ENCODE measurements at places on chromosomes 4 and X.

- DNase-seq: no peak
These were observed 63.4 kb downstream of the CHRDL1 start for GRCh38 chrX:110732266-110732665.

DNA sequence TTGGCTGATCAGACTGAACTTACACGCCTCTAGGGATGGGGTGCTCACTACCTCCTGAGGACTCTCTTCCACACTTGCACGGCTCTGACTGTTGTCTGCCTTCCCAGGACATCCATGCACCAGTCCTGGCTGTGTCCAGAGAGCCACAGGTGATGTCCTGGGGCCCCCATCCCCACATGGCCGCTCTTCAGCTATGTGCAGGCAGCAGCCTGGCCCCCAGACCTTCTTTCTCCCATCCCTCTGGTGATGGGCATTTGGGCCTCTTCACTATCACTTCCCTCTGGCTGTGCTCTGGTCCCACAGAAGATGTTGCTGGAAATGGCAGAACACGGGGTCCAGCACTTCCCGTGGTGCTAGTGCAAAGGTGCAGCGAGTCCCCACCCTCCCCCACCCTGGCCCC is 40.9 kb upstream of the HMX1 start:
- DNase-seq: no peak

DNA sequence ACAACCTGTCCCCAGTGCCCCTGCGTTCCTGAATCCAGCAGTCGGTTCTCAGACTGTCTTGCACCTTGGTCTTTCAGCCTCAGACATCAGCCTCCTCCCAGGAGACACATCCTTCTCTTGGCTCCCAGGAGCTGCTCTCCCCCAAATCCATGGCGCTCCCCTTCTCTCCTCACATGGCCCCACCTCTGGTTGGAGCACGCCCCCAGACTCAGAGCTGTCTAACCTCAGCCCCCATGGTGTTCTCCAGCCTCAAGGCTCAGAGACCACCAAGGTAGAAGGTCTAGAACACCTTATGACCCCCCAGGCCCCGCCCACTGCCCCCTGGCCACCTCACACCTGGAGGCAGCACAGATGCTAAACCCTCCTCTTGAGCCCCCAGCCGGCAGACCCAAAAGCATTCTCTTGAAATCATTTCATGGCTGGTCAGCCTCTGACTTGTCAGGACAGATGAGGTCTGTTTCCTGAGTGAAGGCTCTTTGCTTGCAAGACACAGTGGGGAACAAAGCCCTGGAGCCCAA is 47.9 kb downstream of the ADRA2C start:
- no peak for DNase-seq

GRCh38 chrX:152072236-152072635 is 66.1 kb downstream of the MAGEA10 start:
- DNase-seq: no peak

- DNase-seq: peak; percentile 88
These were observed 96.8 kb downstream of the PDLIM5 start for GRCh38 chr4:94548571-94548970.

DNA sequence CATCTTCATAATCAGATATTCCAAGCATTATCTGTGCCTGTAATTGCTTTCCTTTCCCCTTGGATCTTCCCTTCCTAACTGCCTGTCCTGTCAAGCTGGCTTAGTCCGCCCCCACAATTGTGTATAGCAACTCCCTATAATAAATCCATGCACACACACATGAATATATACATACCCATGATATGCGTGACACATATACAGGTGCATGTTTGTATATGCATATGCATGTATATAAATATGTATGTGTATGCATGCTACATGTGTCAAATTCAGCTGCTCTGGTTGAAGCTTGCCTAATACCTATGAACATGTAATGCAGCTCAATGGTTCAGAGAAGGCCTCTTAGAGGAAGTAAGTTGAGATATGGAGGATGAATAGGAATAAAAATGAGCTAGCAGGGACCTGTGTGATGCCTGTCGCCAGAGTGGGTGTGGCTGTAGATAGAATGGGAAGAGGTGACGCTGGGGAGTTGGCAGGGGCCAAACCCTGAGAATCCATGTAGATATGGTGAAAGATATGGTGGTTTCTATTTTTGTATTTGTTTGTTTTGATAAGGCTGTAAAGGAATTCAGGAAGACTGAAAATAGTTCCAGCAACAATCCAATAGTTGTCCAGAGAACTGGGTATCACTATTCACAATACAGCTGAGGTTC is 595.0 kb upstream of the BOD1L1 start:
- DNase-seq: no peak

- no peak for DNase-seq
These were observed 8.2 kb downstream of the TEX13C start for GRCh38 chrX:125327891-125328290.

GRCh38 chr4:1969928-1970723 is 38.6 kb downstream of the NELFA start:
- DNase-seq: no peak

DNA sequence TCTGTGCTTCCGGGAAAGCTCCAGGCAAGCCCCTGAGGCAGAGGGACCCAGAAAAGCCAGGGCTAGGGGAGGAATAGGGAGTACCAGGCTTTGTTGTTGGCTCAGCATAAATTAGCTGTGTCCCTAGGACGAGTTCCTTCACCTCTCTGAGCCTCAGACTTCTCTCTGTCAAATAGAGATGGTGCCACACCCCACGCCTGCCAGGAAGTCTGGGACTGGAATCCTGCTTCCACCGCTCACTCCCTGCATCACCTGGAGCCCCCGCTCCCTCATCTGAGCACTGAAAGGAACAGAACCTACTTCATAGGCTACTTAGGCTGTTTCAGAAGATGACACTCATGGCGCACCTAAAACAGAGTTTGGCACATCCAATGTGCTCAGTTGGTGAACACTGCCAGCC is 8.1 kb upstream of the JAKMIP1 start:
- DNase-seq: no peak

DNA sequence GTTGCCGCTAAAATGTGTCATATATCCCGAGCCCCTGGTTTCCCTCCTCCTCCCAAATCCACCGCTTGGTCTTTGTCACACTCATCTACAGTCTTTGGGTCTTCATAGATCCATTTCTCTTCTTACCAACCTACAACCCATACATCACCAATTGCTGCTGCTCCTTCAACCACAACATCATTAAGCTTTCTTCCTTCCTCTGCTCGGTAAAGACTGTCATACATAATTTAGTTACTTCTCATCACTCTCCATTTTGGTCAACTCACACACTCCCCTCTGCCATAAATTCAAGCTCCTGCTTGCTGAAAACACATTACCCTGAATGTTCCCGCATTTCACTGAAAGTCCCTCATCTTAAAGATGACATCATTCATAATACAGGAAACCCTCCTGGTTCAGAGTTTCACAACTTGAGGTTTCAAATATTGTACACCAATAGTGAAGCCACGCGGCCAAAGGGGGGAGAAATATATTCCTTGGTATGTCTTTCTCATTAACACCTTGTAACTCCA is 1.7 kb upstream of the DCTD start:
- no peak for DNase-seq

DNA sequence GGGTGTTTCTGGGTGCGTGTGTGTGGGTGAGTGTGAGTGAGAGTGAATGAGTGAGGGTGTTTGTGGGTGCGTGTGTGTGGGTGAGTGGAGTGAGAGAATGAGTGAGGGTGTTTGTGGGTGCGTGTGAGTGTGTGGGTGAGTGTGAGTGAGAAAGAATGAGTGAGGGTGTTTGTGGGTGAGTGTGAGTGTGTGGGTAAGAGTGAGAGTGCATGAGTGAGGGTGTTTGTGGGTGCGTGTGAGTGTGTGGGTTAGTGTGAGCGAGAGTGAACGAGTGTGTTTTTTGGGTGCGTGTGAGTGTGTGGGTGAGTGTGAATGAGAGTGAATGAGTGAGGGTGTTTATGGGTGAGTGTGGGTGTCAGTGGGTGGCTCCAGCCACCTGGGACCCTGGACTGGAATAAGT is 1676.1 kb upstream of the TENM3 start:
- no peak for DNase-seq

DNA sequence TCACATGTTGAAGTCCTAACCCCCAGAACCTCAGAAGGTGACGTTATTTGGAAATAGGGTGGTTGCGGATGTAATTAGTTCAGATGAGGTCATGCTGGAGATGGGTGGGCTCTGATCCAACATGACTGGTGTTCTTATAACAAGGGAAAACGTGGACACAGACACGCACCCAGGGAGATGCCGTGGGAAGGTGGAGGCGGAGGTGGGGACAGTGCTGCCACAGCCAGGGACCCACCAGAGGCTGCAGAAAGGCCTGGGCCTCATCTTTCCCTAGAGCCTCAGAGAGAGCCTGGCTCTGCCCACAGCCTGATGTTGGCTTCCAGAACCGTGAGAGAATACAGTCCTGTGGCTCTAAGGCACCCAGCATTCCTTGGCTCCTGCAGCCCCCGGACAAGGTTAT is 7.9 kb upstream of the HMX1 start:
- no peak for DNase-seq

DNA sequence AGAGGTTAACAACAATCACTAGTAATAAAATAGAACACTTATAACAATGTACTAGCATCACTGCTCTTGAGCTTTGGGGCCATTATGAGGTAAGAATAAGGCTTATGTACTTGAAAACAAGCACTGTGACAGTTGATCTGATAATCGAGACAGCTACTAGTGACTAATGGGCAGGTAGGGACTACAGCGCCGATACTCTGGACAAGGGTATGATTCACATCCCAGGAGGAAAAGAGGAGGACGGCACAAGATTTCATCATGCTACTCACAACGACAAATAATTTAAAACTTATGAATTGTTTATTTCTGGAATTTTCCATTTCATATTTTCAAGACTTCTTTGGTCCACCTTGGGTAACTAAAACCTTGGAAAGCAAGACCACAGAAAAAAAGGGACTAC is 62.3 kb downstream of the FAM184B start:
- no peak for DNase-seq

GRCh38 chr4:133151341-133151690 is 2.2 kb downstream of the PCDH10 start:
- DNase-seq: no peak

- no peak for DNase-seq
These were observed 219.0 kb downstream of the CCNG2 start for GRCh38 chr4:77375866-77376607.

DNA sequence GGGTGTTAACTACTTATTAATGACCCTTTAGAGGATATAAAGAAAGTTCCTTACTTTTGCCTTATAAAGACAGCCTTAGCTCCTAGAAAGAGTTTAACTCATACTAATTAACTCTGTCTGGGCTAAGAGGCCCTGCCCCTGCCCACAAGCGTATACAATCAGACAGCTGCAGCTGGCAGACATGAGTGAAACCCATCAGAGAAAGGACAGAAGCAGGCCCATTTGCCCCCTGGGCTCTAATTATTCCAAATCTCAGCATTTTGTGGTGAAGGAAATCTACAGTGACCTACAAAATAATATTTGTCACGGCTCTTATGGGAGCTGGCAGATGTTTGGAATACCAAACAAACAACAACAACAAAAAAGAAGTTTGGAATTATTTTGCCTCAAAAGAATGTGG is 71.8 kb downstream of the CHRDL1 start:
- no peak for DNase-seq

- DNase-seq: no peak
These were observed 31.8 kb downstream of the TBCK start for GRCh38 chr4:106284227-106284626.

- DNase-seq: no peak
These were observed 120.5 kb upstream of the FAT1 start for GRCh38 chr4:186844059-186844681.

- DNase-seq: no peak
These were observed 4.0 kb downstream of the HERC6 start for GRCh38 chr4:88382621-88383020.

- DNase-seq: no peak
These were observed 52.6 kb upstream of the PAGE1 start for GRCh38 chrX:49748211-49748956.

GRCh38 chrX:41921492-41922430 is 1.6 kb downstream of the CASK start:
- DNase-seq: no peak

DNA sequence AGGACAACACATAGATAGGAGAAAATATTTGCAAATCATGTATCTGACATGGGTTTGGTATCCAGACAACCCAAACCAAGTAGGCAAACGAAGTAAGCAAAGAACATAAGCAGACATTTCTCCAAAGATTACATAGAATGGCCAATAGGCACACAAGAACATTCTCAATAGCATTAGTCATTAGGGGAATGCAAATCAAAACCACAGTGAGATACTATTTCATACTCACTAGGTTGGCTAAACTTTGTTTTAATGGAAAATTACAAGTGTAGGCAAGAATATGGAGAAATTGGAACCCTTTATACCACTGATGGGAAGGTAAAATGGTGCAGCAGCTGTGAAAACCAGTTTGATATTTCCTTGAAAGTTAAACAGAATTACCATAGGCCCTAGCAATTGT is 74.7 kb downstream of the CHRNA9 start:
- DNase-seq: no peak
